Stimulated activated CD4-positive, alpha-beta T cell treated with anti-CD3 and anti-CD28 coated beads, Interleukin-15, amount 100 ng/mL, for 1 hour (primary cell): ENCODE measurements at places on chromosomes 7 and 10.

GRCh38 chr10:69960988-69961880, 91.4 kb upstream of the MACROH2A2 start:
- DNase-seq: no peak

- no peak for DNase-seq
These were observed 2.0 kb upstream of the ATRNL1 start for GRCh38 chr10:115091161-115091560.

- DNase-seq: no peak
These were observed 47.2 kb downstream of the KIF11 start for GRCh38 chr10:92640107-92640506.

GRCh38 chr10:105094048-105094447, 453.0 kb downstream of the SORCS3 start:
- DNase-seq: no peak

DNA sequence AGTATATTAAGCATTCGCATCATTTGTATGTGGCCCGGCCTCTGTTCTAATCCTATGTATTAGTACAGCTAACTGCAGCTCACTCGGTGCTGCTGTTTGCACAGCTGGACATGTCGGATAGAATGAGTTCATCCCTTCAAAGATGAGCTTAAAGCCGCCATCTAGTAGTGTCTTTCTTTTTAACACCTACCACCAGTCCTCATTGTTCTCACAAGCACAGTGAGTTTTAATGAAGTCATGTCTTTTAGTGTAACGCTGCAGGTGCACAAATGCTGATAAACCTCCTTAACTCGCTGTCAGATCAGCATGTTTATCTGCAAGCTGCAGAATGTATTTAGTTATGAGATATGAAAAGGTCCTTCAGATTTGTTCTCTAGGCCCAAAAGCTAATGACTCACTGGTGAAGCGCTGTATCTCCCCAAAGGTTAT, 247.5 kb downstream of the MTERF1 start:
- DNase-seq: no peak

DNA sequence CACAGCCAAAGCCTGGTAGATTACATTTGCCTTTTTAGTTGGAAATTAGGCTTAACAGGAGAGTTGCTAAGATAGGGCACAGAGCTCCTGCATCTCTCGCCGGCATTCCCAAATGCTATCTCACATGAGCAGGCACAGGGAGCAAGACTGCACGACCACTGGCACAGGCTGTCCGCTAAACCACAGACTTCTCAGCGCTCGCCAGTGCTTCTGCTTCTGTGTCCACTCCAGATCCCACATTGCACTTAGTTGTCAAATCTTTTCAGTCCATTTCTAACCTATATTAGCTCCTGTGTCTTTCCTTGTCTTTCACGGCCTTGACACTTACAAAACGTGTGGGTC, 138.9 kb downstream of the EGFR start:
- DNase-seq: no peak

DNA sequence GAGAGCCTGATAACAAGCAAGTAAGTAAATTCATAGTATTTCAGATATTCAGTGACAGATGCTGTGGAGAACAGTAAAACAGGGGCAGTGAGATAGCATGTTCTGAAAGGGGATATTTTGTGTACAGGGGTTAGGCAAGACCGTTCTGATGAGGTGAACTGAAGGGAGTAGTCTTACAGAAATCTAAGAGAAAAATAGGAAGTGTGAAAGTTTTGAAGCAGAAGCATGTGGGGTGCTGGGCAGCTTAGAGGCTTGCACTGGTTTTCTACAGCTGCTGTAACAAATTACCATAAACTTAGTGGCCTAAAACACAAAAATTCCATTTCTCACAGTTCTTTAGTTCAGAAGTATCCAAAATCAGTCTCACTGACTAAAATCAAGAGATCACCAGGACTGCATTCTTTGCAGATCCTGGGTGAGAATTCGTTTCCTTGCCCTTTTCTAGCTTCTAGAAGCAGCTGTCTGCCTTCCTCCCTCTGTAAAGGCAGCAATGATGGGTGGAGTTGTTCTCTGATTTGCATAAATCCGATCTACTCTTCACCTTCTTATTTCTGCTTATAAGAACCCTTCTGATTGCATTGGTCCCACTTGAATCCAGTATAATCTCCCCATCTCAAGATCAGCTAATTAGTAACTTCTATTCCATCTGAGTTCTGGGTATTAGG, 7.5 kb upstream of the KLF14 start:
- DNase-seq: no peak

DNA sequence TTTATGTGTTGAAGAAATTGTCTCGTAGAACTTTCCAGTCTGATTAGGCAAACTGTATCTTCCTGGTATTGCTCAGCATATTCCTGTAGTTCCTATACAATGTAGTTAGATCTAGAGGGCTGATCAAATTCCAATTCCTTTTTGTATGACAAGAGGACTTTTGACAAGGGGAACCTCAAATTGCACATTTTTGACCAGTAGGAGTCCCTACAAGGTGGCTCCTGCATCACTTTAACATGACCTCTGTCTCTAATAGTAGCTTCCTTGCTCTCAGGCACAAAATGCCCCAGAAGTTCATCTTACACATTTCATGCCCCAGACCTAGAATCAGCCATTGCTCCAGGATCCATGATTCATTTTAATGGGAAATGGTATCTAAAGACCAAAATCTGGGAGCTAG, 18.7 kb downstream of the HERPUD2 start:
- DNase-seq: no peak

- DNase-seq: no peak
These were observed 128.5 kb upstream of the PRR15 start for GRCh38 chr7:29435167-29435566.

- no peak for DNase-seq
These were observed 40.6 kb downstream of the PYROXD2 start for GRCh38 chr10:98374217-98374985.

DNA sequence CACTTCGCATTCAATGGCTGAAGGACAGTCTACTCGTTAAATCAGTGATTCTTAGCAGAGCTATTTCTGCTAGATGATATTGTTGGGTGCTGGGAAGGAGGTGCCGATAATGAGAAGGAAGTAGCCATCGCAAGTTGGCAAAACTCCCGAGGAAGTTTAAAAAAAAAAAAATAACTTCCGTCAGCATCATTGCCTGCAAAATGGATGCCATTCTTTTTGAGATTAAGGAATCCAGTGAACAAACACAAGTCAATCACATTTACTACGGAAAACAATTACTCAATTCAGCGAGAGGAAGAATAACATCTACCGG, 74.4 kb upstream of the SFMBT2 start:
- DNase-seq: no peak

GRCh38 chr10:90602862-90603610, 254.8 kb downstream of the HTR7 start:
- DNase-seq: no peak

DNA sequence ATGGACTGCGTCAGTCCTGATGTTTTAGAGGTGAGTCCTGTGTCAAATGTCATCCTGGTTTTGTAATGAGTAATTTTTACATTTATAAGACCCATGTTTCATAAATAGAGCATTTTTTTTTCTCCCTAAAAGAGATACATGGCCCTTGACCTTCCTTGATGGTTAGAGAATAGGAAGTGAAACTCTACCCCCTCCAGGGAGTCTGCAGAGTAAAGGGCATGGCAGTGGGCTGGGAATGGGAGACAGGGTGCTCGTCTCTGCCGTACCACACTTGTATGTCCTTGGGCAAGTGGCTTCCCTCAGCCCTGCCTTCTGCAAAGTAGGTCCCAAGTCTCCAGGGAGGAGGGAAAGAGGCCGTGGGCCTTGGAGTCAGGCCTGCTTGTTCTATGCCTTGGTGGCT, 63.9 kb downstream of the WDFY4 start:
- DNase-seq: no peak
